Stimulated activated CD8-positive, alpha-beta memory T cell treated with anti-CD3 and anti-CD28 coated beads, Interleukin-7, amount 100 ng/mL, for 1 hour (primary cell): ENCODE measurements at places on chromosomes 5 and 9.

DNA sequence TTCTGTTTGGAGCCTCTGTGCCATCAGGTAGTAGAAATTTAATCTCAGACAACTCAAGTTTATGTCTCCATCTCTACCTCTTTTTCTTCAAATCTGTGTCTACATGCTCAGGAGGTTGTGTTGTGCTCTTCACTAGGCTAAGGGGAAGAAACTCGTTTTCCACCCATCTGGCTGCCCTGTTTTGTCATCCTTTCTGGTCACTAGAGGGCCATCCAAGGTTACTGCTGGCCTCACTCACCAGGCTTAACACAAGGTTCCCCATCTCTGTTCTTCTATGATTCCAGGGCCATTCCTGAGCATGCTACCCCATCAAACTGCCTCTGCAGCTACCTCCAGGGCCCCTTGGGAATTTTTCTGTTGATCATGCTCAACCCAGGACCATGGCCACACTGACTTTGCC, 213.3 kb upstream of the FBXL7 start:
- no peak for DNase-seq

- no peak for DNase-seq
Observed at GRCh38 chr5:3230254-3230653, 365.4 kb upstream of the IRX1 start.

DNA sequence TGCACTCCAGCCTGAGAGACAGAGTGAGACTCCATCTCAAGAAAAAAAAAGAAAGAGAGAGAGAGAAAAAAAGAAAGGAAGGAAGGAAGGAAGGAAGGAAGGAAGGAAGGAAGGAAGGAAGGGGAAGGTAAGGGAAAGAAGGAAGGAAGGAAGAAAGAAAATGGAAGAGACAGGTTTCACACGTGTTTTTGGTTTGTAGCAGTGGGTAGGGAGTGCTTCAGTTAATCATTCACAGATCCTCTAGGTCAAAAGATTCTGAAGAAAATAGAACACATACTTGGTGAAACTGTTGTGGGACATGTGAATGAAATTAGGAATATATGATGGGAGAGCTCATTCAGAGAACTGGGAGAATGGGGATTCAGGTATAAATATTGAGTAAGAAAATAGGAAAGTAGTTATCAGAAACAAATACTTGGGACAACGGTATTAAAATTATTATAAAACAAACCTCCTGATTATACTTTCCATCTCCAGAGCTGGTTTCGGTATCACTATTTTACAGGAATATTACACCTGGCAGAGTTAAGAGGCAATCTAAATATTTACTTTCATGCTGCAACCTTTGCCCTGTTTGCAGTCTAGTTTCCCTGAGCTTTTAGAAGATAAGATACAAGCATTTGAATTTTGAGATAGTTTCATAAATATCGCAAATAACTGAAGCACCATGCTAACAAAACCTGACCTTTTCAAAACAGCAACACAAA, 37.2 kb downstream of the MARVELD2 start:
- DNase-seq = no peak

DNA sequence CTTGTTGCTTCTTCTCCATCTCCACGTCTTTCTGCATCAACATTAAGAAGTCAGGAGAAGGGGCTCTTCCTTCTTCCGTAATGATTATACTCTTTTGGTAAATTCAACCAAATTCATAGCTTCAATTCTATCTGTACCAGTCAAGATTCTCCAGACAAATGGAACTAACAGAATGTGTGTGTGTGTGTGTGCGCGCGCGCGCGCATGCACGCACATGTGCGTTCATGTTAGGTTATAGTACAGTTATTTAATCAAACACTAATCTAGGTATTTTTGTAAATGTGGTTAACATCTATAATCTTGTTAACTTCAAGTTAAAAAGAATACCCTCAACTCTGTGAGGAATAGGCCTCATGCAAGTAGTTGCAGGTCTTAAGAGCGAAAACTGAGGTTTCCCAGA, 150.3 kb upstream of the TAS2R1 start:
- DNase-seq = no peak

DNA sequence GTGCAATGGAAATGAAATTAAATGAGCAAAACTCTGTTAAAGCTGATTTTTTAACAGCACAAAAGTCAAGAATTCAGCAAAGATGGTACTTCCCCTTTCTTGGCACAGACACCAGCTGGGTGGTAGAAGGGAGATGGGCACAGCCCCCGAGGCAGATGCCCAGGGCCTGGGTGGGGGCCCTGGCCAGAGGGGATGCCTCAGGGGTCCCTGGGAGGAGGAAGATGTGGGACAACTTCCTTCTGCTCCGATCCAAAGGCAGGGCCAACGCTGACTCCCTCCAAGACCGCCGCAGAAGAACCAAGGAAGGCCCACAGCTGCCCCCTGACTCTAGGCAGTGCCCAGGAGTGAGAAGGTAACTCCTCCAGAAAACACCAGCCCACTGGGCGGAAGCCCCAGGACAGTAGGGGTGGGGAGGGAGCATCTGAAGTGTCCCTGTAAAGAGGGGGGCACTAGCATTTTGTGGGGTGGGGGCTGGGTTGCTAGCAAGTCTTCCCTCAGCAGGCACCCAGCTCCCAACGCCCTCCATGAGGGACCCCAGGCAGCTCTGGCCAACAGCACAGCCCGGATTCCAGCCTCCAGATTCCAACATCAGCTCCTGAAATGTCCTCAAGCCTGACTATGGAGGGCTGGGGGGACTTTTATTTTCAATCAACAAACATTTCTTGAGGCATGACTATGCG, 4.9 kb downstream of the NACC2 start:
- no peak for DNase-seq

DNA sequence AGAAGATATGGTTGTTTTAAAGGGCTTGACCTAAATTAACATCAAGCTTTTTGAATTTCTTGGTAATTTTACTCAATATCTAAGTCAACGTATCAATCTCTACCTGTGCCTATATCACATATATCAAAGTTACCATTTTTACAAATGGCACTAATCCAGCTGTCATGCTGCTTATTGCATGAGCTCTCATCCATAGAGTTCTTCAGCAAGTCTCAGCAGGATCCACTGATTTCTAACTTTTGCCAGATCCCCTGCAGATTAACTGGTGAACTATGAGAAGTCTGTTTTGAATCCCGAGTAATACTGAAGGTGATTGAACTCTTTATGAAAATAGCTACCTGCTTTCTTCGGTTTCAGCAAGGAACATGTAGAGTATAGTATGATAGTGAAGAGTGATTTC, 1239.8 kb upstream of the ACO1 start:
- DNase-seq = no peak

GRCh38 chr5:127561254-127561653, 43.8 kb downstream of the PRRC1 start:
- no peak for DNase-seq

DNA sequence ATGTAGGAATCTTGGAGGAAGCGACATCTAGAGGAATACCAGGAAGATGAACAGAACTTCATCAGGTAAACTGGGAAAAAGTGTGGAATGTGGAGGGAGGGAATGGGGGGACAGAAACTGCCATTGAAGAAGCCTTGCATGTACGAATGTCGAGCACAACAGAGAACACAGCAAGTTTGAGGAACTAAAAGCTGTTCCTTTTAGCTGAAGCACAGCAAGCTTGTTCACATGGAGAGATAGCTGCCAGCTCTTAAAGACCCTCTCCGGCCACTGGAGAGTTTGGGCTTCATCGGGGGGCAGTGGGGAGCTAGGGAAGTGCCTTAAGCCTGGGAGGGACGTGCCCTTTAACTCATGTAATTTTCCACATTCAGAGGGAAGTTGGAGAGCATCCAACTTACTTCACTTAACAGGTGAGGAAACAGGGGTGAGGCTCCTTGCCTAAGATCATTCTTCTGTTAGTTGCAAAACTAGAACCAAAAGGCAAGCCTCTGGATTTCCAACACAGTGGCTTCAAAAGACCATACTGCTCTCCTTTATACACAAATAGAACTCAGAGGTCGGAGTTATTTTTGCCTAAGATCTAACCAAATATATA, 2.3 kb upstream of the CYFIP2 start:
- no peak for DNase-seq

- no peak for DNase-seq
Observed at GRCh38 chr5:2302169-2302568, 419.4 kb upstream of the IRX4 start.

GRCh38 chr5:82105457-82105856, 133.6 kb downstream of the ATG10 start:
- no peak for DNase-seq

DNA sequence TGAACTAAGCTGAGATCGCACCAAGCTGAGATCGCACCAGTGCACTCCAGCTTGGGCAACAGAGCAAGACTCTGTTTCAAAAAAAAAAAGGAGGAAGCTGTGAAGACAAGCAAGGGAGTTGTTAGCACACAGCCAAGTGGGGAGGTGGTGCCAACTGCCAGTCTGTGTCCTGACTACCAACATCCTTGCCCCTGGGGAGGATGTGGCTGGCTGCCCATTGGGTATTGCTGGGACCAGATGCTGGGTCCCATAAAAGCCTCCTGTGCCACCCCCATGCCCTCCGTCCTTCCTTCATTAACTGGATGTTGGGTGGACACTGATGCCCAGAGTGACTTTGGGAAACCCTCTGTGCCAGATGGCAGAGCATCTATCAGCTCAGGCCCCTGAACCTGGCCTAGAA, 157.1 kb upstream of the COL5A1 start:
- no peak for DNase-seq

DNA sequence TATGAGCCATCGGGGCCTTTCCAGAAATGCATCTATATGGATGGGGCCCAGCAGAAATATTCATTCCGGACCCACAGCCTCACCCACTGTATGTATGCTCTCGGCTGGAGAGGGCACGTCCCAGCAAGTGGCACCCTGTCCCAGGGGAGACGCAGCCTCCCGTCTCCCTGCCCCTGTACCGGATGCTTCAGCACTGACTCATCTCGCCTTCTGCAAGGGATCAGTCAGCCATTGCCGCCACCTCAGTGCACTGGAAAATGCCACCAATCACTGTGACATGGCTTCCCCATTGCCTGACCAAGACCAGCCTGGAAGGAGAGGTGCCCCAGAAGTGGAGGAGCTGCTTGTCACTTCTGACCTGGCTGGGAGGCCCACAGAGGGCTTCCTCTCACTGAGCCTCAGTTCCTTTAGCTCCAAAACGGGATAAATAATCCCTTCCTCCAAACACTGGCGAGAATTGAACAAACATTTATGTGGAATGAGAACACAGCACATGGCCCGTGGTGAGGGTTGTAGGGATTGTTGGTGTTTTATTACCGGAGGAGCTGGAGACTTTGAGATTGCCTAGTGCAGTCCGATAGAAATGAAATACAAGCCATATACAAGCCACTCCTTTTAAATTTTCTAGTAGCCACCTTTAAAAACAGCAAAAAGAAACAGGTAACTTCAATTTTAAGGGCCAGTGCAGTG, 43.9 kb upstream of the ORM1 start:
- DNase-seq = no peak

- DNase-seq = no peak
Observed at GRCh38 chr9:125690679-125691078, 16.3 kb downstream of the MAPKAP1 start.

GRCh38 chr9:8301296-8301695, 501.7 kb upstream of the DMAC1 start:
- DNase-seq = no peak

GRCh38 chr5:109692852-109693251, 3.1 kb downstream of the MAN2A1 start:
- no peak for DNase-seq

GRCh38 chr9:136201609-136202453, 3.1 kb downstream of the LHX3 start:
- DNase-seq = no peak

- no peak for DNase-seq
Observed at GRCh38 chr5:138874241-138874640, 894 bp downstream of the LRRTM2 start.

DNA sequence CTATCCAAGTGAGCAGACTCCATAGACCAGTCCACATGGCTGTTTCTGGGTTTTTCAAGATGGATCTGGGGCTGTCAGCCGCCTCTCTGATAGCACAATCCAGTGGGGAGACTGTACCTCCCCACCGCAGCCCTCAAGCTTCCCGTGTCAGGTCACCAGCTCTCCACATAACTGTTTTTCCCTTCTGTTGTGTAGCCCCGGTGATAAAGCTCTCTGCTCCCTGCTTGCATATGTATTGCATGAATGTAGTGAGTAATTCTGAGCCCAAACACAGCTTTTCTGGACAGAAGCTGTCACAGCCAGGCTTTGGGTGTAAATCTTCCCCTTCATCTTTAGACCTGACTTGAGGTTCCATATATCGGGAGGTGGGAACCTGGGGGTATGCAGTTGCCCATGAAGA, 23.1 kb upstream of the CFAP157 start:
- DNase-seq = no peak

DNA sequence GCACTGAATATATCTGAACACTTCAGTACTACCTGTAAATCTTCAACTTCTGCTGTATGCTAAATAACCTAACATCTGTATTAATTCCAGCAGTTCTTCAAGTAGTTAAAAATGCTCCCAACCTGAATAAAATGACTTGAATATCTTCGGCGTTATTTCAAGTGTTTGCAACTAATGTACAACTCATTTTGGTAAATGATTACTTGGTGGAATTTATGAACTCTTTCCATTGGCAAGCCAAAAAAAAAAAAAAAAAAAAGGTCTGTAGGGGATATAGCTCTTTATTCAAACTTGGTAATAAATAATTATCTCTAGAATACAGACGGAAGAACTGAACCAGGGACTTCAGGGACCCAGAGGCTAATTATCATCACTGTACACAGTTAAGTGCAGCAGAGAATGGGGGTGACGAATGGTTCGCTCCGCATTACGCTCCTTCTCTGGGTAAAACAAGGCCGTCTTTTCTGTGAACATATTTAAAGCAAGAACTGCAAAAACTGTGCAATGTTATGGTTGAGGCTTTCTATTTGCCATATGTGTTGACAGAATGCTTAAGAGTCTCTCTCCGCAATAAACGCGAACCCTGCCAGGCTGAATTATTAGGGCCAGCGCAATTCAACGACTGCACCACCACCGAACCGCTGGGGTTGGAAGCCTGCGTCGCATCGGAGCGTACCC, 1.9 kb upstream of the ERBIN start:
- no peak for DNase-seq

GRCh38 chr5:60366489-60366888, 333.5 kb downstream of the DEPDC1B start:
- DNase-seq = no peak

DNA sequence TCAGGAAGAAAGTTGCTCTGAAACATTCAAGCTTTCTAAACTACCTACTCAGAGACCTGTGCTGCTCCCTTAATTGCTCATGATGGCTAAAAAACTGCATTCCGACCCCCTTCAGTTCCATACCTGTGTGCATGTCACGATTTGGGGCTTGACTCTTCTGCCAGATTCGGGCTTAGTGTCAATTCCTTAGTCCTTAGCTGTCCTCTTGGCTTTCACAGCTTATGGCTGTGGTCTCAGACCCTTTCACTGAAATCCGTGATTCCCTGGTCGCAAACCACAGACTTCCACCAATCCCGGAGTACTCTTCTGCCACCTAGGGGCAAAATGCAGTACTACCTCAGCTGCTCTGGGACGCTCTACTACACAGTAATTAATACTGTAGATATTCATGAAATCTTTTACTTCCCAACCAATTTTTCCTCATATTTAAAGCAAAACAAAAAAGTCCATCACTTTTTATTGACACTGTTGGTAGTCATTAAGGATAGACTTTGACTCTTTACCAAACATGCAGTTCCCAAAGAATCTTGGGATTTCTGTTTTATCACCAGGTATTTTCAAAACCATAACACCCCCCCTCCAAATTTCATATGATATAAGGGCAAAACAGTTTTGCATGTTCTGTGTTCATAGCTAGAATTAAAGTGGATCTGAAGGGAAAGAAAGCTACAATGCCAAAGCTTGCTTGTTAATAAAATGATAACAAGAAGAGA, 617.4 kb downstream of the SLCO4C1 start:
- no peak for DNase-seq

GRCh38 chr5:77181596-77182304, 28.7 kb upstream of the PDE8B start:
- DNase-seq = no peak

- no peak for DNase-seq
Observed at GRCh38 chr9:22446950-22447617, 460 bp downstream of the DMRTA1 start.
